Stimulated activated CD4-positive, alpha-beta T cell treated with anti-CD3 and anti-CD28 coated beads, TNF-alpha, amount 100 ng/mL, for 4 hours (primary cell): ENCODE measurements at places on chromosomes 2 and 18.

DNA sequence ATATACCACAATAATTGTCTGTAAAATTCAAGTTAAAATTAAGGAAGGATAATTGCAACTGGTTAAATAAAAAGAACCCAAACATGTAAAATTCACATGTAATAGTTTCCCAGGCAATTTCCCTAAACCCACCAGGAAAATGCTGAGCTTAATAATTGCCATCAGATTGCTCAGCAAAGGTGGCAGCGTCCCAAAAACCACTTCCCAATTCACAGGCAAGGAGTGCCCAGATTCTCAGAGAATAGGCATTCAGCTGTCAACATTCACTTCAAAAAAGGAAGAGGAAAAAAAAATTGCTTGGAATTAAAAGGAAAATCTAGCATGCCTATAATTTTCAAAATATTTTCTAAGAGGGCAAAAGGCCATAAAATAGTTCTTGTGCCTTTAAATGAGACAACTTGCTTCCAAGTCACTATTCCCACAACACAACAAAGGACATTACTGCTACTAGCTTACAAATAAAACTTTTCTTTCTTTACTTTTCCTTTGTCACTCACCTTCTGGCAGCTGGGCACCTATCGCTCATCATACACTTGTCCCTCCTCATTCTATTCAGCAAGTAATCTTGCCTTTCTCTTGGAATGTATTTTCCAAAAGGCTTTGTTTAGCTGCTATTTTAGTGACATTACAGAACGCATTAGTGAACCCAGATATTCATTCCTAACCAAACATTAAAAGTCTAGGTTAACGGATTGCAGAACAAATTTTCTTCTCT, 15.2 kb downstream of the SRBD1 start:
- no peak for DNase-seq

GRCh38 chr2:73812635-73813034, 16.1 kb upstream of the STAMBP start:
- no peak for DNase-seq

- no peak for DNase-seq
These were observed 314.5 kb upstream of the RGPD4 start for GRCh38 chr2:107511970-107512789.

DNA sequence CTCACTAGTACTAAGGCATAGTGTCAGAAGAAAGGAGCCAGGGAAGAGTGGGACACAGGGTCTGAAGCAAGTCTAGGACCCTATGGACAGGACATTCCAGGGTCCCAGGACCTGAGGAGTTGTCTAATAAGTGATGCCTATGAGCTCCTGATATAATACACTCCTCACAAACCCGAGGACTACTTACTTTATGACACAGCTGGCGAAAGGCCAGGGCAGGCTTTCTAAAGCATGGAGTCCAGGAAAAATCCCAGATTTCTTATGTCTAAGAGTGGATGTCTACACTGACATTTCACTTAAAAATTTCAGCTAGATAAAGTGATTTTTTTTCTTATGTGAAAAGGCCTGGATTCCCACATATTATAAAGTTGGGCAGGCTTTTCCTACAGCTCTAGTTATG, 502.2 kb upstream of the SETBP1 start:
- DNase-seq = no peak
